ENCODE measurements at places on chromosomes 6 and 20. TPM values are rescaled to one million over a fixed set of nuclear protein-coding genes. Genes with fewer than 3 reads are reported as not detected.

DNA sequence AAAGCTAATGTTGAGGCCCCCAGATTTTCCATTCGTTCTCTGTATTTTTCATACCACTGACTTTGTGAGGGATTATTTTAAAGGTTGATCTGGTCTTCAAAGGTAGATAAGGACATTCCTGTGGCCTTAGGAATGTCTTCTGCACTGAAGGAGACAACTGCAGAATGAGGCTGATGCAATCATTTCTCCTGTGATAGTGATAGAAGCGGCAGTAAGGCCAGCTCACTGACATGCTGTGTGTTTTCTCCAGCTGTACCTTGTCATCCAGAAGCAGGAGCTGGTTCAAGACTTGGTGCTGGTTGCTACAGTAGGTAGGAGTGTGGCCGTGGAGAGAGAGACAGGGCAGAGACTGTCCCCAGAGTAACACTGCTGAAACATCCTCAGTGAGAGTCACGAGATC is 53.8 kb downstream of the DCBLD1 start:
- no peak for DNase-seq

- DNase-seq, result no peak
Measured at GRCh38 chr6:74889635-74890034, 316.2 kb downstream of the COL12A1 start.

FAXC gene
- not detected for total RNA-seq

MRPS10 gene
- total RNA-seq, result 44.6 TPM

AGER gene
- 29.9 TPM for total RNA-seq

- DNase-seq, result no peak
Measured at GRCh38 chr6:140566781-140567277, 1192.4 kb upstream of the CITED2 start.

GRCh38 chr6:20034408-20034769 is 177.9 kb downstream of the MBOAT1 start:
- no peak for DNase-seq

MUC21 gene
- total RNA-seq, result not detected

GPX5 gene
- total RNA-seq, result not detected

- peak; percentile 37 for DNase-seq
Measured at GRCh38 chr6:35497571-35498421, 917 bp upstream of the TEAD3 start.

- DNase-seq, result no peak
Measured at GRCh38 chr20:53428996-53429395, 164.6 kb downstream of the ZNF217 start.

PHACTR2 gene
- 5.4 TPM for total RNA-seq

PPT2 gene
- 34.1 TPM for total RNA-seq

DNA sequence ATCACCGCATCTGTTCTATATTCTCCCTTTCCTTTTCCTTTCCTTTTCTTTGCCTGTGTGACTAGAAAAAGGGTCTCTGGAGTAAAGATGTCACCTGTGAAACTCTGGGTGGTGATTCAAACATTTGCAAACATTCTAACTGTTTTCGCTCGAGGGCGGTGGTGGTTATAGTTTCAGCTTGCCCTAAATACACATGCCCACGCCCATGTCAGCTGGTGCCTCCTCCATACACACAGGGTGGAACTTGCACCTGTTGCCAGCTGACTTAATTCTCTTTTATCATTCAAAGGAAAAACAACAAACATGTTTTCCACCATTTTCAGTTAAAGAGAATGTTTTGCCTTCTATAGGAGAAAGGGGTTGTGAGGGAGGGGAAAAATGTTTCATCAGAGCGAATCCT is 381.9 kb upstream of the ARID1B start:
- peak; percentile 95 for DNase-seq

SLC44A4 gene
- not detected for total RNA-seq

GRCh38 chr6:170446841-170447560 is 106.1 kb downstream of the PSMB1 start:
- no peak for DNase-seq

GTPBP2 gene
- 86.5 TPM for total RNA-seq

IL17F gene
- not detected for total RNA-seq

B3GAT2 gene
- not detected for total RNA-seq

ARG1 gene
- not detected for total RNA-seq

Data from OCI-LY7 (cell line).